ENCODE measurements at places on chromosomes 7 and 10. TPM values are rescaled to one million over a fixed set of nuclear protein-coding genes. Genes with fewer than 3 reads are reported as not detected.

GNA12 gene
- 41.4 TPM for total RNA-seq

HYAL4 gene
- total RNA-seq, result not detected

ZNF467 gene
- 0.22 TPM for total RNA-seq

DYNC1I1 gene
- total RNA-seq, result 2.1 TPM

GIMAP4 gene
- 0.44 TPM for total RNA-seq

LEP gene
- 0.12 TPM for total RNA-seq

CALML3 gene
- total RNA-seq, result not detected

EN2 gene
- not detected for total RNA-seq

RBM33 gene
- 29.0 TPM for total RNA-seq

GPR26 gene
- total RNA-seq, result not detected

NME8 gene
- not detected for total RNA-seq

TAF5 gene
- 7.7 TPM for total RNA-seq

TUBB8 gene
- total RNA-seq, result not detected

GPC2 gene
- total RNA-seq, result 1.2 TPM

CADPS2 gene
- total RNA-seq, result 21.6 TPM

CPVL gene
- 1.4 TPM for total RNA-seq

SFTPA1 gene
- total RNA-seq, result under 0.01 TPM

ABCB4 gene
- 0.44 TPM for total RNA-seq

CCDC172 gene
- not detected for total RNA-seq

TWIST1 gene
- total RNA-seq, result 51.1 TPM

C7orf57 gene
- total RNA-seq, result not detected

FEZF1 gene
- total RNA-seq, result not detected

UCMA gene
- not detected for total RNA-seq

OSBPL3 gene
- 23.9 TPM for total RNA-seq

PAXIP1 gene
- 7.6 TPM for total RNA-seq

CFAP69 gene
- 4.4 TPM for total RNA-seq

HHEX gene
- 0.62 TPM for total RNA-seq

ZNF212 gene
- total RNA-seq, result 5.4 TPM

PPP1R3C gene
- total RNA-seq, result 45.8 TPM

PDE6C gene
- not detected for total RNA-seq

DLX5 gene
- not detected for total RNA-seq
